Stimulated activated CD4-positive, alpha-beta T cell treated with anti-CD3 and anti-CD28 coated beads, Interleukin-1b, Interleukin-23, amount 100 ng/mL, for 1 hour (primary cell): ENCODE measurements at places on chromosomes 12 and 14.

GRCh38 chr12:106135075-106135474 lies 3.7 kb downstream of the NUAK1 start:
- no peak for DNase-seq

GRCh38 chr12:93380480-93381121 lies 2.9 kb downstream of the NUDT4 start:
- DNase-seq: no peak

- DNase-seq: no peak
Measured at GRCh38 chr14:64394977-64395633, 7.0 kb downstream of the MTHFD1 start.

- DNase-seq: no peak
Measured at GRCh38 chr12:1605129-1606020, 11.0 kb upstream of the FBXL14 start.

DNA sequence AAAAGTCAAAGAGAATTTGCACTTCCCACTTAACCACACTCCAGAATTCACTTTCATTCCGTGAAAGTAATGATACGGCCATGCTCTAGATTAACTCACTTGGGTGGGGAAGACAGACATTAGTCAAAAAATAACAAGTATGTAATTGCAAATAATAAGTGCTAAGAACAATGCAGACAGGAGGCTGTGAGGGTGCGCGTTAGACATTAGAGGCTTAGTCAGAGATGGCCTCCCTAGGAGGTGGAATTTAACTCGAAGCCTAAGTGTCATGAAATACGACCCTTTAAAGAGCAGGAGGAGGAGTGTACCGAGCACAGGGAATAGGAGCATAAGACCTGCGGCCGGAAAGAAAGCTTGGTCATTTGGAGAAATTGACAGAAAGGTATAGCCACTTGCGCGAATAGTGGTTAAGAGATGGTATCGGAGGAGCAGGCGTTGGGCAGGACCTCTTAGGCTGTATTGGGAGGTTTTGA lies 628 bp downstream of the SNRPF start:
- DNase-seq: no peak

DNA sequence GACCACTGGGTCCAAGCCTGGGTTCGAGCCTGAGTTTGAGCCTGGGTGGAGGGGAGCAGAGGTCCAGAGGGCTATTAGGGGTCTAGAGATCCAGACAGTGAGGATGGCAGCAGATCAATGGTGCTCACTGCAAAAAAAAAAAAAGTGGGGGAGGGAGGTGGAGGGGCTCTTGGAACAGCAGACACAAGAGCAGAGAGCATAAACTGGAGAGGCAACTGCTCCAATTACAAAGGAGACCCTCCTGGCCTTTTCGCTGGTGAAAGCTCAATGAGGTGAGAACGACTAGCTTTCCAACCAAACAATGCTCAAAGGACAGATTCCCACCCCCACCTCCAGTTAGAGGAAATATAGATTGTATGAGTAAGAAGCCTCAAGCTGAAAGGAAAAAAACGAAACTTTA lies 124.2 kb upstream of the TSPAN8 start:
- DNase-seq: no peak

DNA sequence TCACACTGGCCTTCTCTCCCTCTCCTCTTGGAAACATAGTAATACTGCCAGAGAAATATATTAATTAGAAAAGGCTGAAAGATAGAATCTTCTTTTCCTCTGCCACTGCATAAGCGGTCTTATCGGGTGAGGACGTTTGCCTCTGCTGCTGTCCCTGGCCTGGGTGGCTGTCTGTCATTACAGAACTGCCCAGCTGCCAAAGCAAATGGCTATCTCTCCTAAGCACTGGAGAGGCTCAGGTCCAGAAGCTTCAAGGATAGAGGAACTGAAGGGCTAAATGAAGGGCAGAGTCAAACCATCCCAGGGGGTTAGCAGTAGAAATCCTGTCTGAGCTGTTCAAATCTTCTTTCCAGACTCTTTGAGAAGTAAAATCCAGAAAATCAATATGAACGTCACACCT lies 198.6 kb upstream of the CAND1 start:
- DNase-seq: no peak

DNA sequence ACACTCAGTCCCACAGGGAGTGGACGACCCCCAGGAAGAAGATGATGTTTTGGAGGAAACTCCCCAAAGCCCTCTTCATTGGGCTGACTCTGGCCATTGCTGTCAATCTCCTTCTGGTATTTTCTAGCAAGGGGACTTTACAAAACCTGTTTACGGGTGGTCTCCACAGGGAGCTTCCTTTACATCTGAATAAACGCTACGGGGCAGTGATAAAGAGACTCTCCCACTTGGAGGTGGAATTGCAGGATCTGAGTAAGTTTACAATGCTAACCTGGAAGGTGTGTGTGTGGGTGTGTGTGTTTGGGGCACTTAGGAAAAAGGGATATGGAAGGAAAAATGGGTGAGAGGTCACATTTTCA lies 416 bp downstream of the GALNT8 start:
- DNase-seq: no peak

- DNase-seq: no peak
Measured at GRCh38 chr14:92465353-92466055, 48.1 kb upstream of the RIN3 start.
